ENCODE measurements at places on chromosomes 16 and 17.

DNA sequence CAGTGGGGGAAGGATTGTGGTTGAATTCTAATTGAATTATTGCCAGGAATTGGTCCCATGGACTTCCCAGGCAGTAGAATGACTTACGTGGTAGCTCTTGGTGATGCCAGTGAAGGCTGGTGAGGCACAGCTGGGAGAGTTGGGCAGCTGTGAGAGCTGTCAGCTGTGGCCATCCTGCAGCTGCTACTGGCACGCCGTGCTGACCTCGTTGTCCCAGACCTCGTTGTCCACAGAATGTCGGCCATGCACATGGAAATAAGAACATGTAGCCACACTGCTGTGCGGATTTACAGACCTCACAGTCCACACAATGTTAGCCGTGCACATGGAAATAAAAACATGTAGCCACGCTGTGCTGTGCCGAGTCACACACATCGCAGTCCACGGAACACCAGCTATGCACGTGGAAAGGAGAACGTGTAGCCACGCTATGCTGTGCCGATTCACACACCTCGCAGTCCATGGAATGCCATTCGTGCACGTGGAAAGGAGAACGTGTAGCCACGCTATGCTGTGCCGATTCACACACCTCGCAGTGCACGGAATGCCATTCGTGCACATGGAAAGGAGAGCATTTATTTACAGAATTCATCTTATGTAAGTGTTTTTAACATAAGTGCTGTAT, 59.2 kb downstream of the BANP start:
- DNase-seq, result no peak

DNA sequence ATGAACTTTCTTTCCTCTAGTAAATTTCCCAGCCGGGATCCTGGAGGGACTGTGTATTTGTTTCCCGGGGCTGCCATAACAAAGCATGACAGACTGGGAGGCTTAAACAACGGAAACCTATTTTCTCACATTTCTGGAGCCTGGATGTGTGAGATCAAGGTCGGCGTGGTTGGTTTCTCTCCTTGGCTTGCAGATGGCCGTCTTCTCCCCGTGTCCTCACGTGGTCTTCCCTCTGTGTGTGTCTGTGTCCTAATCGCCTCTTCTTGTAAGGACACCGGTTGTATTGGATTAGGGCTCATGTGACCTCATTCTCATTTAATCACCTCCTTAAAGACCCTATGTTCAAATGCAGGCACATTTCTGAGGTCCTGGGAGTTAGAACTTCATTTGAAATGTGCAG, 22.0 kb upstream of the USP10 start:
- DNase-seq, result no peak

DNA sequence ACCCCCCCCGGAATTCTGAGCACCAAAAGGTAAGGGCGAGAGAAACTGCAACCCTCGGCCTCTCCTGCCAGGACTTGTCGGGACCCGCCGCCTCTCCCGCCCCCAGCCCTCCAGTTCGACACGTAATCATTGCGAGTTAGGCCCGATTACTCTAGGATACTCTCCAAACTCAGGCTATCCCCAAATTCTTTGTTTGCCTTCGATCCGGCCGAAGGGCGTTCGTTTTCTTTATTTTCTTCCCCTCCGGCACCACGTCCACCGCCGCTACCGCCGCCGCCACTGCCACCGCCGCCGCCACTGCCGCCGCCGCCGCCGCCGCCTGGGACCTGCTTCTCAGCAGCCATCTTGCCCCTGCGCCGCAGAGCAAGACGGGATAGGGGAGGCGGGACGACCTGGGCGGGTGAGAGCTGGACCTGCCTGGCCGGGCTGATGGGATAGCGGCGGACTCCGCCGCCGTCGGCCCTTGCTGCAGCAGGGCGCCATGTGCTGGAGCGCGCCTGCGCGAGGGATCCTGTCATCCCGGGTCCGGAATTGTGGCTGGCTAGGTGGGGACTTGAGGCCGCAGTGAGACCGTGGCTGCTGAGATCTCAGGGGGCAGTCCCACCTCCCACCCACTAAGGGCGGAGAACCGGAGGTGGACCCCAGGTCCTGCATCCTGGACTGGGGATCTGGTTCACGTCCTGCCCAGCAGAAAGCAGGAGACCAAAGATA, at the start of gene SRP68:
SRP68 (minus strand) TSS at position 370 of the 711 bp plus-strand sequence; CDS start at position 344, 26 bp downstream.
- DNase-seq, result peak; percentile 90

DNA sequence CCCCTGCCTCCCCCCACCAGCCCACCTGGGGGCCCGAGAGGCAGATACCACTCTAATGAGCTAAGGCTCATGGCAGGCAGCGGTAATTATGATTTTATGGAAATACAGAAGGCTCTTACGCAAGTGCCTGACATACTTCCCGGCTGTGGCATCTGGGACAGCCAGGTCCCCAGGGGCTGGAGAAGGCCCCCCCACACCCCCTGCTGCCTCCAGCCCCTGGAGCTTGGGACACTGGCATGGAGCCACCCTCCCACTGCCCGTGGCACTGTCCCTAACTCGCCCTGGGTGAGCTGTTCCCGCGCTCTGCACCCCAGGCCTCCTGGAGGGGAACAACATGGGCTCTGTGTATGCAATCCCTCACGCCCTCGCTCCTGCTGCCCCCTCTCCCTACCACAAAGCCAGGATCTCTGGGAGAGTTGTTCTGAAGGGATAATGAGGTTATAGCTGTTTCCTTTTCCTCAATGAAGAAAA, 5.4 kb upstream of the STAC2 start:
- no peak for DNase-seq

GRCh38 chr16:84481051-84481735, 23.3 kb downstream of the MEAK7 start:
- DNase-seq, result no peak

- peak; percentile 33 for DNase-seq
These were observed 7.0 kb upstream of the ZKSCAN2 start for GRCh38 chr16:25264597-25264996.

GRCh38 chr17:7887038-7887481, 1.5 kb upstream of the CHD3 start:
- no peak for DNase-seq

DNA sequence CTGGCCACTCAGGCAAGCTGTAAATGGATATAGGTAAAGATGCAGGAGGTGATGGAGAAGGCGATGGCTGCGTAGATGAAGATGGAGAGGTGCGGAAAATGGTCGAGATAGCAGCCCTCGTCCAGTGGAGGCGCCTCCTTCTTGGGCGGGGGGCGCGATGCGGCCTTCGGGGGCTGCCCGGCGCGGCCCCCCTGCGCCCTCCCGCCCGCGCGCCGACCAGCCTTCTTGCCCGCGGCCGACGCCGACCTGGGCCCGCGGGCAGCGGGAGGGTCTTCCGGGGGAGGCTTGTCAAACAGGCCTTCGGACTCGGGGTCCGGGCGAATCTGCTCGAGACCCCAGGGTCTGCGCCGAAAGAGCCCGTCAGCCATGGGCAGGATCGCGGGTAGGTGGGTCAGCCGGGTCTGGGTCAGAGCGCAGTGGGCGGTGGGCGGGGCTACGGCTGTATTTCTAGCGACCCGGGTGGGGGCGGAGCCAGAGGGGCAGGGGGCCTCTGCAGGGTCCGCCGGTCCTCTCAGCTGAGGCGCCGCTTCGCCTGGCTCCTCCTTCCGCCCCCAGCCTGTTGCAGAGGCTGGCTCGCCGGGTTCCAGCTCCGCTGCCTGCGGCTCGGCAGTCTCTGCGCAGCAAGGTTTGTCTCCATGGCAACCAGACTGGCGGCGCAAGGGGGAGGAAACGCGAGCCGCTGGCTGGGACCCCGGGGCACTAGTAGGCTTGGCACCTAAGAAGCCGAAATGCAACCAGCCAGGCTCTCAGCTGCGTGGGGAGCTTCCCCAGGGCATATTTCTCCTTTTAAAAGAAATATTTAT, 14.4 kb downstream of the MIS12 start:
- peak; percentile 82 for DNase-seq

GRCh38 chr16:29011112-29011511, 26.3 kb downstream of the LAT start:
- DNase-seq, result no peak

- DNase-seq, result peak; percentile 87
These were observed at the start of gene MYO1D for GRCh38 chr17:32876417-32877163. Gene MYO1D (minus strand): TSS chr17:32877124. CDS start chr17:32876872, 252 bp downstream.

DNA sequence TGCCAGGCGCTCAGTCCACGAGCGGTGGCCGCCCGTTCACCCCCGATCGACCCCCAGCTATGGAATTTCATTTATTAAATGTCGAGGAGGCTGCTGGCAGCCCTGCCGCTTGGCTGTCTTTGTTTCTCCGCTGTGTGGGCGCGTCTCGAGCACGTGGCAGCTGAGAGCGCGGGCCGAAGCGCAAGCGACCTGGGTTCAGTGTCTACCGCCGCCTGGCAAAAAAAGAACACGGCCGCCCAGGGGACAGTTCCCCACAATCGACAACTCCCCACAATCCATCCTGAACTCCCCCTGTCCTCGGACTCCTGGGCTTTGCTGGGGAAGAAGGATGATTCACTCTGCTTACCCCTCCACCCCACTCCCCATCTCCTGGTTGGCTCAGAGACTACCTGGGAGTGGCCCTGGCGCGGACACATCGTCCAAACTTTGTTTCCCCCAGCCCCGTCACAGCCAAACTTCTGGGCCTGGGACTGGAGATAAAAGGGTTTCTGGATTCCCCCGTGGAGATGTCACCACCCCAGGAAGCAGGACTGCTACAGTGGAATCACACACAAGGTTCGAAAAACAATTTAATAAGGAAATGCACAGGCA, 1.7 kb upstream of the ANKRD13B start:
- DNase-seq, result peak; percentile 70

- DNase-seq, result peak; percentile 51
These were observed 10.3 kb downstream of the HSPB9 start for GRCh38 chr17:42132941-42133340.

DNA sequence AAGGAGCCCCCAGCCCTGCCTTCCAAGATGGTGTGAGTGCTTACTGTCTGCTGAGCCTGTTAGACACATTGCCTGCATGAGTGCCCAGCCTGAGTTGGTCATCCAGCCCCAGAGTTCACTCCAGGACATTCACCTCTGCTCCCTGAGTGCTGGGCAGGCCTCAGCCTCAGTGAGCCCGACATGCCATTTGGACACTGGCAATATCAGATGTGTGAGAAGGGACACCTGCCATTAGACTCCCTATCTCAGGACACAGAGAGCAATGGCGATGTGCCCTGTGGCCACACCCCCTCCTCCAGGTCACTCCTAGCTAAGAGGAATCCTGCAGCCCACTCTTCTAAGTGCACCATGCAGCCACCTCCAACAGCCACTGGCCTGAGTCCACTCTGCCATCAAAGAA, 34.7 kb upstream of the CES5A start:
- no peak for DNase-seq

DNA sequence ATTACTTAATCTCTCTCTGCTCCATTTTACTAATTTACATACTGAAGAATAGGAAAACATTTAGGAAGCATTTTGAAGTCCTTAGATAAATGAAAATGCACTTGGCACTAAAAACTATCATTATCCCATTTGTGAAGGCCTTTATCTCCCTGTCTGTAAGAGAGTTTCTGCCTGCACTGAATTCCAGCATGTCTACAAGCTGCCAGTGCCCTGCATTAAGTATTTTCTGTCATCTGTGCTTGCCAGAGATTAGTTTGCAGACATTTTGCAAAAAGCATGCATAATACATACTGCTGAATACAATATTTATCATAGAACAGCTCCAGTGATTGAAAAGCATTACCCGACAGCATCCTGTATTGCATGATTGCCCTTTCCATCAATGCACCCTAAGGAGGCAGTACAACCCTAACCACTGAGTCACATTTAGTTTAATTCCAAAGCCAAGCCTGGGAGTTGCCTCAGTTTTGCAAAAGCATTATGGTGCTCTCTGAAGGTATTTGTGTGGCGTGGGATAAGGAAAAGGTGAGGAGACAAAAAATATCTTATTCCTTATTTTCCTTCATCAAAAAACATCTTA, 280.2 kb upstream of the TOM1L1 start:
- no peak for DNase-seq

DNA sequence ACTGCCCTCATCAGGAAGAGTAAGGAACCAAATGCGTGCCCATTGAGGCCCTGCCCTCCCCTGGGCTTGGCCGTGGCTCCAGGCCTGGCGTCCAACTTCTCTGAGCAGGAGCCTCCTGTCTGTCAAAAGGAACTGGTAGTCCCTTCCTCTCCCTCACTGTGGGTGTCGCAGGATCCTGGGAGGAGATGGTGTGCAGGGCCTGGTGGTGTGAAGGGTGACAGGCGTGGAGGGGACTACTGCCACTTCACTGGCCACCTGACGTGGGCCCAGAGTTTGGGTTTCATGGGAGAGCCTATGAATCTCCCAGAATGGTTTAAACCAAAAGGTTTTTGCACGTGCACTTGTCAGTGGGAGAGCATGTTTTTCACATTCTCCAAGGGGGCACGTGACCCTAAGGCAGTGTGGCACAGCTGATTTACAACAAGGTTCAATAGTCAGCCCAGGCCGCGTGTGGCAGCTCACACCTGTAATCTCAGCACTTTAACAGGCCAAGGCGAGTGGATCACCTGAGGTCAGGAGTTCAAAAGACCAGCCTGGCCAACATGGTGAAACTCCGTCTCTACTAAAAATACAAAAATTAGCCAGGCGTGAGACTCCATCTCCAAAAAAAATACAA, 12.5 kb downstream of the ARL2BP start:
- no peak for DNase-seq

DNA sequence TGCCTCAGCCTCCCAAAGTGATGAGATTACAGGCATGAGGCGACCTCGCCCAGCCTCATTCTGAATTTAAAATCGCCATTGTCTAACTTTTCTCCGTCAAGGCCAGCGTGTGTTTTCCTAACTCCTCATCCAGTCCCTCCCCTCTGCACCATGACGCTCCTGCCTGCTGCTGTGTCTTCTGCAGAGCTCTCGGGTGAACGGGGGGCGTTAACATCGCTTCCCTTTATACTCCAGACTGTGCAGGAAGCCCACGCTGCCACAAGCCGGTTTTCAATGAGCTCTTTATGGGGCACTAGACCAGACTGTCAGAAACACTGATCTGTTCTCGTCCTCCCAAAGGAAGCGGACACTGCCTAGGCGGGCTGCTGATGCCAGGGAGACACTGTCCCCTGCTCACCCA, 13.2 kb downstream of the AANAT start:
- DNase-seq, result no peak

DNA sequence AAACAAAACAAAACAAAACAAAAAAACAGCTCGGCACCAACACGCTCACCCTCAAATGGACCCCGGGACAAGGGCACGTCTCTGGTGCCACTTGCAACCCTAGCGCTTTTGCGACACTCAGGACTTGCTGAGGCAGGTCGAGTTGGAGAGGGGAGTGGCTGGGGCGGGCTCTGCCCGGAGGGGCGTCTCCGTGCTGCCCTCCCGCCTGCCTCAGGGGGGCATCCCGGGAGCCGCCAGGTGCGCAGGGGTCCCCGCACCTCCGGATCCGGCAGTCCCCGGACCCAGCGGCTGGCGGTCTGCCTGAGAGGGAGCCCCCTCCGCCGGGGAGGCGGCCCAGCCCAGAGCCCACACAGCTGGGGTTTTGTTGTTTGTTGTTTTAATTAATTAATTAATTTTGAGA, at the start of gene SLC52A1:
SLC52A1 (minus strand) TSS at position 112 of the 400 bp plus-strand sequence. CDS start 820 bp downstream, outside the sequence.
- no peak for DNase-seq

DNA sequence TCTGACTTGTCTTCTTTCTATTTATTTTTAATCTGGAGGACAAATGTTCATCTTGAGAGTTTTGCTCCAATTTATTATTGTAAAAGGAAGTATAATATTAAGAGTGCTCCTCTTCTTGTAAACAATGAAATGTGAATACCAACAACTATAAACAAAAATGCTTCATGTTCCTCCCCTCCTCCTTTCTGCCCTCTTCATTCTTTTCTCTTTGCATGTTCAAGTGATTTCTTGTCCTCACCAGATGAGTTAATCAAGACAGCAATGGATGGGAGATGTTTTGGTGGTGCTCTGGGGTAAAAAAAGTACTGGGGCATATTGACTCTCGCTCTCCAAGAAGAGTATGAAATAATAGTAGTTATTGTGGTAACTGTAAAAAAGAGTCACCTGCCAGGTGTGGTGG, 24.3 kb downstream of the ITGB3 start:
- no peak for DNase-seq

GRCh38 chr17:65389949-65390348, 171.5 kb downstream of the AXIN2 start:
- no peak for DNase-seq

All from stimulated activated CD8-positive, alpha-beta memory T cell treated with anti-CD3 and anti-CD28 coated beads, Interleukin-4, amount 100 ng/mL, for 48 hours (primary cell).